ENCODE measurements at places on chromosomes 13 and 19.
A peak's percentile ranks its signal among the peaks of the same experiment; 100 is the strongest.

DNA sequence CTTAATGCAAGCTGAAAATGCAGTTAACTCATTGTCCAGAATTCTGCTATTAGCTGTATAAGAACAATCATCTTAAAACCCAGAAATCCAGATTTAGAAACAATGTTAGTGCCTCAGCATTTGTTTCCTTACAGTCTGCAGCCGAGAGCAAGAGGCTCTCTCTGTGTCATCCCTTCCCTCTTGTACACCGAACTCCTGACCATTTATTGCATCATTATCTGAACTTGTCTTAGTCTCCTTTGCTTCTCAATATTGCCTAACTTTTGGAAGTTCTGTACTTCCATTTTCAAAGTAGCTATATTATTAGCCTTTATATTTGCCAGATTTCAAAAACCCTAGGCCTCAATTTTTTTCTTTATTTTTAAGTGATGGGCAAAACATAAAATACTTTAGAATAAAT is 27.1 kb downstream of the RNASEH2B start:
- no peak for DNase-seq

- DNase-seq: no peak
Measured at GRCh38 chr13:27622102-27622820, 569 bp downstream of the POLR1D start.

DNA sequence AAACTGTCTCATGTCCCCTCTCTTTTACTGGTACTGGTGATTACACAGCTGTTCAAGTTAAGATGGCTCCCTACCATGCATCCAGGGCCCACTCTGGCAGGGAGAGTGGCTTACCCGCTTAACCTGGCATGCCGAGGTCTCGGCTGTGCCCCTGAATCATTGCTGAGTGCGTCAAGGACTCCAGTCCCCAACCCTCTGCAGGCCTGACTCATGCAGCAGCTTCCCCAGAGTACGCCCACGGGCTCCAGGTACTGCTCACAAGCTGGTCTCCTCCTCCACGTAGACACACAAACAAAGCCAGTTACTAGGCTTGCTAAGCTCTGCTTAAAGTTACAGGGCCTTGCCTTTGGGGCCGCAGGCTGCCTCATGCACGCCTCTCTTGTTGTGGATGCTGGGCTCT is 447.4 kb downstream of the COG6 start:
- no peak for DNase-seq

- DNase-seq: no peak
Measured at GRCh38 chr19:52335768-52336116, 301 bp upstream of the ZNF610 start.

- DNase-seq: no peak
Measured at GRCh38 chr13:44637581-44637980, 61.5 kb upstream of the TSC22D1 start.

DNA sequence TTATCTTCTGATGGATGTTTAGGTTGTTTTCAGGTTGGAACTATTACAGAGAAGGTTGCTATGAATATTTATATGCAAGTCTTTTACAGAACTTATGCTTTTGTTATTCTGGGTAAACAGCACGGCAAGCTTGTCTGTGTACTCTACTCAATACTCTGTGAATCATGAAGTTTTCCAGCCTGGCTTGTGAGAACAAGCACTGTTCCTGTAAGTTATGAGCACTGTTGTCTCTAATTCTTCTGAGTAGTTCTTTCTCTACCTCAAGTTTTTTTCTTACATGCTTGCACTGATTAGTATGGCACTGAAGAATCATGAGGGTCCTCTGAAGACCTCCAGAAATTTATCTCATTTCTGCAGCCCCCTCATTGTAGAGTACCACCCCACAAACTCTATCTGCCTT is 496.9 kb downstream of the KCTD12 start:
- DNase-seq: no peak

DNA sequence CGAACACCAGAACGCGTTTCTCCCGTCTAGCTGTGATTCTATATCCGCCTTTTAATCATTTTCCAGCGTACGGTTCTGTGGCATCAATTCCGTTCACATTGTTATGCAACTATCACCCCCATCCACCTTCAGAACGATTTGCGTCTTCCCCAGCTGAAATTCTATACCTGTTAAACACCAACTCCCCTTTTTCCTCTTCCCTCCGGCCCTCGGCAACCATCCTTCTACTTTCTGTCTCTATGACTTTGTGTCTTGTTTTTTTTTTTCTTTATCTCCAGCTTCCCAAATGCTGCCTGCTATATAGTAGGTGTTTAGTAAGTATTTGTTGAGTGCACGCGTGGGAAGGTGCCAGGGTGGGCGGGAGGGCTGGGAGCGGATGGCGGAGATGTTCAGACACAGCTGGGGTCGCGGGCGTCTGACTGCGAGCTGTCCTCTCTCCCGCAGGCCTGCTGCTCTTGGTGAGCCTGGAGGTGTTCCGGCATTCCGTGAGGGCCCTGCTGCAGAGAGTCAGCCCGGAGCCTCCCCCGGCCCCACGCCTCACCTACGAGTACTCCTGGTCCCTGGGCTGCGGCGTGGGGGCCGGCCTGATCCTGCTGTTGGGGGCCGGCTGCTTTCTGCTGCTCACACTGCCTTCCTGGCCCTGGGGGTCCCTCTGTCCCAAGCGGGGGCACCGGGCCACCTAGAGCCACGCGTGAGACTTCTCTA is 20.2 kb downstream of the CACNG6 start:
- no peak for DNase-seq

GRCh38 chr13:51585696-51586095 is 1.4 kb downstream of the WDFY2 start:
- peak; percentile 15 for DNase-seq

- no peak for DNase-seq
Measured at GRCh38 chr13:38850868-38851626, 139.6 kb downstream of the STOML3 start.

- no peak for DNase-seq
Measured at GRCh38 chr19:28309070-28309469, 903.9 kb downstream of the UQCRFS1 start.

- no peak for DNase-seq
Measured at GRCh38 chr13:111639196-111639705, 318.8 kb downstream of the TEX29 start.

DNA sequence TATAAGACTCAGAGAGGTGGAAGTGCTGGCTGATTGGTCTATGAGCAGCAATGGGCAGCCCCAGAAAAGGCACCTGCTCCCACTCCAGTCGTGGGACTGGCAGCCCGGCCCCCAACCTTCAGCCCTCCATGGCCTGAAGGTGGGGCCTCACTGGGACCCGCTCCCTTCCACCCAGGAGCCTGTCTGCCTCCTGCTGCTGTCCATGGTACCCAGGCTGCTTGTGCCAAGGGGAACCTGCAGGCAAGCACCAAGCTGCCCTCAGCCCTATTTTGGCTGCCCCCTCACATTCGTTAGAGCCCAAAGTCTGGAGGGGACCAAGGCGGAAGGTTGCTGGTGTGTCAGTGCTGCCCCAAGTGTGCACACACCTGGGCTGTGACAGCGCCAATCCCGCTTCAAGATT is 2304.9 kb downstream of the PCDH9 start:
- no peak for DNase-seq

GRCh38 chr19:13538601-13539253 is 32.4 kb upstream of the CACNA1A start:
- DNase-seq: no peak

GRCh38 chr19:12695514-12695913 is 917 bp downstream of the FBXW9 start:
- no peak for DNase-seq

DNA sequence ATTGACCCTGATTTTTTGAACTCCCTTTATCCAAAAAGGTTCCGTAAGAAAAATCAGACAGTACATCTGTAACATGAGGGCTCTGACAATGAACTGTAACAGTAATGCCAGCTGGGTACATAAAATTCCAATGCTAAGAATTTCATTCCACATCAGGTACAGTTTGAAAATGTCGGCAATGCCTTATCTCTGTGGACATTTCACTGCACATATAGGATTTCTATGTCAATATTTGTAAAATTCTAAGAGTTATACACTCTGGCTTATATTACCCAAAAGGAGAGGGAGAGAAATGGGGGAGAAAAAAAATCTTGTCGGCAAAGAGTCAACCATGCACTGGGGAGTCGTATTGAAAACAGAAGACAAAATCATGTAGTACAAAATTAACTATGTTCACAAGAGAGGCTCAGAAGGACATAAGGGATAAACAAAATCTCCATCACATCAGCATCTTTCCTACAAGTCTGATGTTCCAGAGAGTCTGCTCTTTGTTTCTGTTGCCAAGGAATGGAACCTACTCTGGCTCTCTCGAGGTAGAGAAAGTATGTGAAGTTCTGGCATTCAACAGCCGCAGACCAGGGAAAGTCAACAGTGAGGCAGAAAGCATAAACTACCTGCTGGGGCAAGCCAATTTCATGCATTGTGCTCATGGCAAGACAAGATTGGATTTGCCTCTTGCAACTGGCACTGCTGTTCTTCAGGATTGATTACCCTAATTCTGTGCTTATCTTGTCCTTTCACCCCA is 72.4 kb downstream of the STARD13 start:
- no peak for DNase-seq

- no peak for DNase-seq
Measured at GRCh38 chr13:67619995-67620380, 389.9 kb upstream of the PCDH9 start.

GRCh38 chr13:48586591-48587103 is 53.8 kb upstream of the RCBTB2 start:
- no peak for DNase-seq

- no peak for DNase-seq
Measured at GRCh38 chr13:49652355-49653305, 24.3 kb downstream of the ARL11 start.

- DNase-seq: no peak
Measured at GRCh38 chr13:113327766-113328471, 30.9 kb downstream of the LAMP1 start.

GRCh38 chr19:18711893-18712292 is 28.4 kb downstream of the CRTC1 start:
- DNase-seq: no peak

DNA sequence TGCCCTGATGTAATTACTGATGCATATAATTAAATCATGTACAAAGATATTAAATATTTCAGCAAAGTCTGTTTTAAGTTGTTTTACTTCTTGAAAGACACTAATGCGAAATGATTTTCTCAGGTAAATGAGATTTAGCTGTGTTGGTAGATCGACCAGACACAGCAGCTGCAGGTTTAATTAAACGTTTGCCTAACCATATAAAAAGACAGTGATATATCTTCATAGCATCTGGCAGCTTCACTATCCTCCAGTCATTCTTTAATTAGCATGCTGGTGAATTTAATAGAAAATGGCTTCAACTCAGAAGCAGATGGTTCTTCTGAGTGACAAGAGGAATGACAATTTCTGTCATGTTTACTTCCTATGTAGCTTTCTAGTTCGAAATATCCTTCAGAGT is 69.3 kb downstream of the NHLRC3 start:
- DNase-seq: no peak

- no peak for DNase-seq
Measured at GRCh38 chr13:21949818-21950429, 279.1 kb downstream of the FGF9 start.

DNA sequence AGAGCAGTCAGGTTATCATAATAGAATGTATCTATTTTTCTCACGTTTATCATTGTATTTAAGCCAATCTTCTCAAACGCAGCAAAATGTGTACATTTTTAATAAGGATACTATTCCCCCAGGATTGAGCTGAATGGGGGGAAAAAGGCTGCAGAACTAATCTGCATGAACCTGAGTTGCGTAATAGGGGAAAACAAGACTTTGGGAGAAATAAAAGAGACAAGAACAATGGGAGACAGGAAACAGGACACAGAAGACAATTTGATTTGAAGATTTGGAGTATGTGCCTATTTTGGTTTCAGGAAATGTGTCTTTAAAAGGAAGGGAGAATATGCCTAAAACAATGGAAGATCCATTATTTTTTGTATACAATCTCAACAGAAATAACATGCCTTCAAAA is 844.5 kb downstream of the DIAPH3 start:
- DNase-seq: no peak

GRCh38 chr19:13058951-13059660 is 43.6 kb downstream of the LYL1 start:
- DNase-seq: no peak

DNA sequence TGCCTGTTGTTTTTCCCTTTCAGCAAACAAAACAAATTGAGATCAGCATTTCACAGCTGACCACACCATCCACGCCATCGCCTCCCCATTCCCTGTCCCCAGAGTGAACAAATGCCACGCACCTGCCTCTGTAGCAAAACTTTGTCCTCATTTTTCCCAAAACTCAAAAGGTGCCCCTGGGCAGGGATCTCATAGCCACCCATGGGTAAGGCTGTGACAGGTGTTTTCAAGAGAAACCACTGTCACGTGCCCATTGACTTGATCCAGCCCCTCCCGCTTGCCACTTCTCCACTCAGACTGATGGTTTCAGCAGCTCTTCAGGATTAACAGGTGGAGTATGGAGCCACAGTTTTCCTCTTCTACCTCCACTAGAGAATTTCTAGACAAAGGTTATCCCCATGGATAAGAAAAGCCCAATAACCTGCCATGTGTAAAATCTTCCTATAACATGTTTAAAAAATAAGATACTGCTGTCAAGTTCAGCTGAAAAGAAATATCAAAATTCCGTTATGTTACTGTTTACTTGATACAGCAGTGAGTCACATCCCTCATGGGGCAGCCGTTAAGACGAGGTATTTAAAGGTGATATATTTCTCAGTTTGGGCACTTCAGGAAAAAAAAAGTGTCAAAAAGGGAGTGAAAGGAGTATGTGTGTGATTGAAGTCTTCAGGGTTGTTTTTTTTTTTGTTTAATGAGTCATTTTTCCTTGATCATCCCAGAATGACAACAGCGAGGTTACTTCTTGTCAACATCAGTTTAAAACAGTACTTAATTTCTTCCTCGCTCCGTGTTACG is 63.5 kb upstream of the GPR183 start:
- DNase-seq: no peak

GRCh38 chr13:60511637-60512036 is 114.6 kb downstream of the TDRD3 start:
- no peak for DNase-seq

- DNase-seq: no peak
Measured at GRCh38 chr19:17340302-17340870, 3.0 kb downstream of the GTPBP3 start.

- no peak for DNase-seq
Measured at GRCh38 chr19:4493929-4494690, 22.0 kb downstream of the HDGFL2 start.

GRCh38 chr13:50805805-50806204 is 37.7 kb downstream of the DLEU7 start:
- DNase-seq: no peak

DNA sequence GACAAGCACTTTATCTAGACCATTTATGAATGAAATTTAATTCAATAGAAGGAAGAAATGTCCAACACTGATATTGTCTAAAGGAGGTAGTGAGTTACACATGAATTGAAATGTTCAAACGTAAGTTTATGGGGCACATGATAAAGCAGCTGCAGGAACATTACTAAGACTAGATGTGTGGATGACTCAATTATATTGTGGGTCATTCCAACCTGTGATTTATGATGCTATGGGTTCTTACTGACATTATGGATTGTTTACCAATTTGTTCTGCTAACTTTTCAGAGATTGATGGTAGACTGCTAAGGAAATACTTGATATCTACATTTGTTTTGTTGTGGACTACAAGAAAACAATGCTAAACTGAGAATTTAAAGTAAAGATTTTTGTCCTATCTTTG is 56.1 kb upstream of the ATXN8OS start:
- no peak for DNase-seq

All from GM12864 (cell line).